ENCODE measurements at places on chromosomes 5 and 9. TPM values are rescaled to one million over a fixed set of nuclear protein-coding genes. Genes with fewer than 3 reads are reported as not detected.

DNA sequence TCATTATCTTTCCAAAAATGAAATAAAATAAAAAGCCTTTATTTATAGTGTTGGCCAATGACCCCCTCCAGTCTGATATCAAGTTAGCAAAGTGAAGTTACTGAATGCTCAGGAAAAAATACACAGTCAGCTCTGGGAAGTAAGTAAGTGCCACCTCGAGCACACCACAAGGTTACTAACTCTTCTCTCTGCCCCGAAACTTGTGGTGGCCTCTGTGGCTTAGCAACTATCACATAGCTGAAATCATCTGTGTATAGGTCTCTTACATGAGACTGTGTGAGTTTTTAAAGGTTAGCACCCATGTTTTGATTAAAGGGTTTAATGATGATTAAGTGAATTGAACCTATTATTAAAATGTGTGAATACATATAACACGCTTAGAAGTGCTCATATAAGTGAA lies 161.4 kb upstream of the KLF4 start:
- no peak overlapping the region for H3K27ac ChIP-seq
- H3K36me3 ChIP-seq: no peaks in the 10 kb centered on the region
- H3K27me3 ChIP-seq: no peaks in the 10 kb centered on the region

PHYHD1 gene
- 28.4 TPM for total RNA-seq

GRCh38 chr5:6644794-6645241 lies 11.6 kb downstream of the SRD5A1 start:
- H3K27ac ChIP-seq: no peak overlapping the region
- H3K27me3 ChIP-seq: no peaks in the 10 kb centered on the region
- no peak overlapping the region for H3K4me3 ChIP-seq
- no peaks in the 10 kb centered on the region for H3K36me3 ChIP-seq
- H3K4me1 ChIP-seq: no peaks in the 10 kb centered on the region

DNA sequence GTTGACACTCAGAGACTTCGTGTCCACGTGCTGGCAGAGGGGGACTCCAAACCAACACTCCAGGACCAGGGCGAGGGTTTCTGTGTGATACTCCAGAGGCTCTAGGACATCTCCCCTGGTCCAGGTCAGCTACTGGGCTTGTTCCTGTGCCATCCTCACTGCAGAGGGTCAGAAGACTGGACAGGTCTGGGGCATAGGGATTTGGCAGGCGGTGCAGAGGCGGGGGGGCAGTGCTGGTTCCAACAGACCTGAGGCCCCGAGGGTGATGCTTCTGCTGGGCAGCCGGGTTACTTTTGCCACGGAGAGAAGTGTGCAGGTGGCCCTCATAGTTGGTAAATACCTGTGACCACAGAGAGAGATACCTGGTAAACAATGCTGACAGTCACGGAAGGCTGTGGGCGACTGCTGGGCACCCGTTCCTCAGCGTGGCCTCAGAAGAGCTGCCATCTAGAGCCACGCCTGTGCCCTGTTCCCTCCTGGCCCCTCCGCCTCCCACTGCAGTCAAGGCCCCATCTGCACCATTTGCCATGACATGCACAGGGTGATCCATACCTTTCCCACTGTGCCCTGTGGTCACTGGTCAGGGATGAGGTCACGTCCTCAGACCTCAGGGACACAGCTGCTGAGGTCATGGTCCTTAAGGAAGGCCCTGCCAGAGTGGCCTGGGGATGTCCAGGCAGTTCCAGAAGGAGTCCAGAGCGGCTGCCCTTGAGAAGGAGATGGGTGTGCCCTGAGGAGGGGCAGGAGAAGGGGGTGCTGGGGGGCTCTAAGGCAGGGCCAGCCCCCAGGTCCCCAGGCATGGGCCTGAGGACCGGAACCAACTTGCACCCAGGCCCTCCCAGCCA lies 30.0 kb downstream of the TRIP13 start:
- no peaks in the 10 kb centered on the region for H3K27me3 ChIP-seq
- no peaks in the 10 kb centered on the region for H3K36me3 ChIP-seq
- H3K4me1 ChIP-seq: peaks cover 6% of the 10 kb centered on the region
- no peak overlapping the region for H3K27ac ChIP-seq
- no peak overlapping the region for H3K4me3 ChIP-seq
- no peak for DNase-seq

IFNB1 gene
- total RNA-seq: not detected

DNA sequence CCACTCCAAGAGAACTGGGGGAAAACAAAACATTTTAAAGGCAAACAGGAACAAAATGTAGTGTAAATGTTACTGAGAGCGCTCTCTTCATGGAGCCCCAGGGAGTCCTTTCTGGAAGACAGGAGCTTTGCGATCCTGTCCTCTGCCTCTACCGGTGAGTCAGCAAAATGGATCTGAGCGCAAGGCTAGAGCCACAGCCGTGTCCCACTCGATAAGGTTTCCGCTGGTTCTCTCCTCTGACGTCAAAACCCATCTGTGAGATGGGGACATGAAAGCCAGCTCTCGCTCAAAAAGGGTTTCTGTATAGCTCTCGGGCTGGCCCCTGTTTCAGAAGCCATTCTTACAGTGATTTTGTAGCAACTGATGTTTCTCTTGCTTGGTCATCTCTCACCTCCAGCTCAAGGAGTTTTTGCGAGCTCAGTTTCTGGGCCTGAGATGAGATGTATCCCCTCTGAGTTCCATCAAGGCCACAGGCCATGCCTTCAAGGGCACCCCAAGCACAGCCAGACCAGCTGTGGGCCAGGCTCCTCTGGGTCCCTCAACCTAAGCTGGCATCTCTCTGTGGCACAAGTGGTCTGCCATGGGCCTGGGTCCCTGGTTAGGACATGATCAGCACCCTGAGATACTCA lies 101.6 kb downstream of the FSTL4 start:
- H3K27ac ChIP-seq: no peak overlapping the region
- no peaks in the 10 kb centered on the region for H3K36me3 ChIP-seq
- H3K4me1 ChIP-seq: peaks cover 4% of the 10 kb centered on the region
- no peak for DNase-seq

DNA sequence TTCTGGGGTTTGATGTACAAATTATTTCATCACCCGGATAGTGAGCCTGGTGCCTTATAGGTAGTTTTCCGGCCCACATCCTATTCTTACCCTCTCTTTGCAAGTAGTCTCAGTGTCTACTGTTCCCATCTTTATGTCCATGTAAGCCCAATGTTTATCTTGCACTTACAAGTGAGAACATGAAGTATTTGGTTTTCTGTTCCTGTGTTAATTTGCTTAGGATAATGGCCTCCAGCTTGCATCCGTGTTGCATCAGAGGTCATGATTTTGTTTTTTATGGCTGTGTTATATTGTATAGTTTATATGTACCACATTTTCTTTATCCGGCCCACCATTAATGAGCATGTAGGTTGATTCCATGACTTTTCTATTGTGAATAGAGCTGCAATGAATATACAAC lies 136.5 kb downstream of the PRR16 start:
- no peak overlapping the region for H3K4me3 ChIP-seq
- no peaks in the 10 kb centered on the region for H3K4me1 ChIP-seq
- DNase-seq: no peak
- no peaks in the 10 kb centered on the region for H3K27me3 ChIP-seq
- no peaks in the 10 kb centered on the region for H3K36me3 ChIP-seq

- H3K27me3 ChIP-seq: no peaks in the 10 kb centered on the region
- DNase-seq: no peak
- H3K4me3 ChIP-seq: no peak overlapping the region
These were observed 1234.8 kb upstream of the C9orf72 start for GRCh38 chr9:28808042-28808441.

DNA sequence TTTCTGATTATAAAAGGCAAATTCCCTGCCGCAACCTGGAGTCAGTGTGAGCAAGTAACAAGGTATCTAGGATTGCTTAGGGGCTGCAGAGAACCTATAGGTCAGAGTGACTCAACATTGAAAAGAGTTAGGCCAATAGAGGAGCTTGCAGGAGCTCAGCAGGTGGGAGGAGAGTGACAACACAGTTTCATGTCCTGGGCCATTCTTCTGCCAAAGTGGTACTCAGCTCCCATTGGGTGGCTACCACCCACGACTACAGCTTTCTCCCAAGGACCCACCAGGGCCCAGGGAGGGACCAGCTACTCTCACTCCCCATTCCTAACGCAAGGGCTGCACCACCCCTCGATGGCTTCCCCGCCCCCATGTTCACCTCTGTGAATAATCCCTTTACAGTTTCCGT lies 86.7 kb upstream of the SPATA31C2 start:
- H3K4me1 ChIP-seq: no peaks in the 10 kb centered on the region
- H3K4me3 ChIP-seq: no peak overlapping the region
- H3K36me3 ChIP-seq: no peaks in the 10 kb centered on the region
- no peaks in the 10 kb centered on the region for H3K27me3 ChIP-seq

DNA sequence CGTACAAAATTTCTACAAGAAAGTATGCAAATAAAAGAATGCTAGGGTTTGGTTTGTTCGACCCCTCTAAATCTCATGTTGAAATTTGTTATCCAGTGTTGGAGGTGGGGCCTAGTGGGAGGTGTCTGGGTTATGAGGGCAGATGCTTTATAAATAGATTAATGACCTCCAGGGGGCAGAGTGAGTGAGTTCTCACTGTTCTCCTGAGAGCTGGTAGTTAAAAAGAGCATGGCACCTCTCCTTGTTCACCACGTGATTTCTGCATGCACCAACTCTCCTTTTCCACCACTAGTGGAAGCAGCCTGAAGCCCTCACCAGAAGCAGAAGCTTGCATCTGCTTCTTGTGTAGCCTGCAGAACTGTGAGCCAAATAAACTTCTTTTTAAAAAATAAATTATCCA lies 50.4 kb upstream of the FAM170A start:
- H3K36me3 ChIP-seq: no peaks in the 10 kb centered on the region
- no peaks in the 10 kb centered on the region for H3K27me3 ChIP-seq
- H3K27ac ChIP-seq: no peak overlapping the region
- H3K4me3 ChIP-seq: no peak overlapping the region

GRCh38 chr9:73979894-73980264 lies 517.3 kb upstream of the RORB start:
- H3K4me1 ChIP-seq: no peaks in the 10 kb centered on the region
- H3K27me3 ChIP-seq: no peaks in the 10 kb centered on the region
- no peak for DNase-seq
- H3K36me3 ChIP-seq: no peaks in the 10 kb centered on the region

DNA sequence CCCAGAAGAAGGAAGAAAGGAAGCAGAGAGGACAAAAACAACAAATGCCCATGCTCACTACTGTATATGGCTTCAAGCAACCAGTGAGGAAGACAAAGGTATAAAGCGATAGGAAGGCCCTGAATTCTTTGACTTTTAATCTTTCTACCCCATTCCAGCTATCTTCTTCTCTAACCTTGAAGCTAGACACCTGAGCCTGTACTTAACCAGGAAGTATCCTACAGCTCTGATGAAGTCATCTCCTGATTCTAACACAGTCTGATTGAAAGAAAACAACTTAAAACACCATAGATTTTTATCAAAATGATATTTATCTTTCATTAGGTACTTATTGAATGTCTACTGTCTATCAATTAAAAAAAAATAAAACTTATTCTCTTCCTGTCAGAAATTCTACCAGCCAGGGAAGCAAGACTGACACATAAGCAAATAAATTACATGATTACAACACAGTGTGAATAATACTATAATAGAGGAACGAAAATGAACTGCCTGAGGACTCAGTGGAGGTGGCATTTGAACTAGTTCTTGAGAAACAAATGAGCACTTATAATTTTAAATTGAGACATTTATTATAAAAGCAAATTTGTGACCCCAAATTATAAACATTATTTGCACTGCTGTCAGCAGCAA lies 123.3 kb upstream of the ELL2 start:
- H3K4me1 ChIP-seq: peaks cover 5% of the 10 kb centered on the region
- no peaks in the 10 kb centered on the region for H3K36me3 ChIP-seq
- no peaks in the 10 kb centered on the region for H3K27me3 ChIP-seq

GRCh38 chr5:130323804-130324454 lies 419.7 kb downstream of the CHSY3 start:
- H3K4me3 ChIP-seq: no peak overlapping the region
- no peaks in the 10 kb centered on the region for H3K27me3 ChIP-seq
- no peak for DNase-seq
- H3K27ac ChIP-seq: no peak overlapping the region

ZBED3 gene
- 2.8 TPM for total RNA-seq

GRCh38 chr5:73321757-73322436 lies 126.7 kb downstream of the FOXD1 start:
- no peak overlapping the region for H3K4me3 ChIP-seq
- H3K36me3 ChIP-seq: no peaks in the 10 kb centered on the region
- H3K27ac ChIP-seq: no peak overlapping the region

F12 gene
- 256 TPM for total RNA-seq

CER1 gene
- not detected for total RNA-seq

QRFP gene
- 0.05 TPM for total RNA-seq

DNA sequence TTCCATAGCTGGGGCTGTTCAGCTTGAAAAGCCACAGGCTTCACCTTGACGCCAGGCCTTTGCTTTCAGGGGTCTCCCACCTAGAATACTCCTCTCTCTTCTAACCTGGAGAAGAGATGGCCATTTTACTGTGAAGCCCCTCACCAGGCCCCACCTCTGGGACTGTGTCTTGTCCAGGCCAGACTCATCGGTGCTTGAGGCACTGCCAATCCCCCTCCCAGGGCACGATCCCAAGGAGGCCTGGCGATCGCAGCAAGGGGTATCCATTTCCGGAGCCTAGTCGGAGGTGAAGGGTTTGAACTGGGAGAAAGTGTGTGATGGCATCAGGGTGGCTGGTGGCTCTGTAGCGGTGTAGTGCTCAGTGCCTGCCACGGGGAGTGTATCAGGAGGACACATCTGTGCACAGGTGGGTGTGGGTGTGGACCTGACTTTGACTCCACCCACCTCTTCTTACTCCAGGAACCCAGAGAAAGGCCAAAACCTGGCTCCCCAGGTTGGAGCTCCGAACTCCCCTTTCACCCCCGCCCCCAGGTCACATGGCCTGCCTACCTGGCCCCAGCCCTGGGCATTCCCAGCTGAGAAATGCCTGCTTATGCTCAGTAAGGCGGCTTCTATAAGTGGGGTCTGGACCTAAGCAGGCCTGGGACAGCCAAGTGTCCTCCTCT lies 27.4 kb upstream of the ENHO start:
- no peaks in the 10 kb centered on the region for H3K36me3 ChIP-seq
- no peaks in the 10 kb centered on the region for H3K27me3 ChIP-seq
- H3K4me3 ChIP-seq: no peak overlapping the region
- peaks cover 5% of the 10 kb centered on the region for H3K4me1 ChIP-seq

OMD gene
- not detected for total RNA-seq

SPATA24 gene
- total RNA-seq: 2.4 TPM

GRCh38 chr9:111427186-111427585 lies 57.0 kb downstream of the ECPAS start:
- no peak for DNase-seq
- H3K36me3 ChIP-seq: peaks cover 17% of the 10 kb centered on the region
- H3K4me3 ChIP-seq: no peak overlapping the region
- H3K4me1 ChIP-seq: no peaks in the 10 kb centered on the region
- no peaks in the 10 kb centered on the region for H3K27me3 ChIP-seq

DNA sequence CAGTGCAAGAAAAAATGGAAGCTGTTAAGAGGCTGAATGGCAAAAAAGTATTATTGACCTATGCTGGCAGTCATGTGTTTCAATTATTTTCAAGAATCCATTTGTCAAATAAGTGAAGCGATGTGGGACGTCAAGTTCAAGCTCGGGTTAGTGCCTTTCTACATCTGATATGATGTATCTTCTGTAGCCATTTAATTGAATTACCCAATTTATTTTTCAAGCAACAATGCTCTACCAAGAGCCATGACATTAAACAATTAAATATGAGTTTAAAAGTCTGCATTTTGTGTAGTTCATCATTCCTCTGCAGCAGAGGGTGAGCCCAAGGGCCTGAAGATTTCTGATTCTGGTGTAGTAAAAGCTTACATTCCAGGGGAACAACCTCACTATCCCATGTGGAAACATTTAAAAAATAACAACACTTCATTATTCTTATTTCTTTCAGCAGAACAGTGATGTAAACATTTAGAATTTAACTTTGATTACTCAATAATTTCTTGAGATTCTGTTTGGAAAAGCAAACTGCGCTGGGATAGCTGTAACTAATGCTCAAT lies 619.7 kb upstream of the ARRDC3 start:
- no peak for DNase-seq
- no peak overlapping the region for H3K27ac ChIP-seq
- H3K4me3 ChIP-seq: no peak overlapping the region
- no peaks in the 10 kb centered on the region for H3K4me1 ChIP-seq
- no peaks in the 10 kb centered on the region for H3K27me3 ChIP-seq
